HuH-7 (cell line): ENCODE measurements at places on chromosomes 5 and 9.

- DNase-seq: no peak
Observed at GRCh38 chr5:16787278-16787677, 148.8 kb downstream of the MYO10 start.

- peak; percentile 63 for DNase-seq
Observed at GRCh38 chr9:3181049-3181953, 337.4 kb upstream of the PUM3 start.

GRCh38 chr9:91489361-91489899 lies 65.8 kb upstream of the NFIL3 start:
- no peak for DNase-seq

DNA sequence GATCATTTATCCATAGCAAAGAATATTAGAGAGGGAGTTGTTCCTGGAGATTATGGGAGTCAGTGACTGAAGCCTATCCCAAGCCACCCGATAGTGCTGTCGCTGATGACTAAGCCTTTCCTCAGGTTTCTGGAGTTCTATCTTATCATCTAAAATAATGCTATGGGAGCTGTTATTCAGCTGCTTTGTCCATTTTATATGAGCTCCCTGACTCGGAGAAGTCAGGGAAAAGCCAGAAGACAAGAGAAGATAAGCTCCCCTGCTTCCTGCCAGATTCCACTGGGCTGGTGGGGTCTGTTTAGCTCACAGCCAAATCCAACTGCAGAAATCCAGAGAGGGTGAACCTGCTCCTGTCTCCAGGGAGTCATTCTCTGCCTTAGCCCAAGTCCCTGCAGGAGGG lies 148.2 kb downstream of the DROSHA start:
- DNase-seq: no peak
